Fibroblast of skin of abdomen (primary cell): ENCODE measurements at places on chromosomes 2 and 18.

- peak; percentile 80 for DNase-seq
Measured at GRCh38 chr2:141055531-141055930, 1075.3 kb downstream of the LRP1B start.

DNA sequence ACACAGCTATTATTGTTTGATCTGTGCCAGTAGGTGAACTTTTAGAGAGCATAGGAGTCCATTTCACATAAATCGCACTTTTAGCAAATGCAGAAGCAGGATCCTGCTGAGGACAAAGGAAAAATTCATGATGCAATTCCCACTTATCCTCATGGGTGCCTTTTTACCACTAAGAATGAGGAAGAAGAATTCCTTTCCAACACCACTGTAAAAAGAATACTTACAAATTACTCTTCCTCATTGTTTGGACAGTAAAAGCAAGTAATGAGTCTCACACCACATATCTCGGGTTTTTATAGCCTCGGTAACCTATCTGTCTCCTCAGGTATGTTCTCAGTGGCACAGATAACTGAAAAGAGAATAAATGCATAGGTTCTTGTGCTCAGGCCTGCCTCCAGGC lies 238.5 kb downstream of the MTX2 start:
- DNase-seq = peak; percentile 77

DNA sequence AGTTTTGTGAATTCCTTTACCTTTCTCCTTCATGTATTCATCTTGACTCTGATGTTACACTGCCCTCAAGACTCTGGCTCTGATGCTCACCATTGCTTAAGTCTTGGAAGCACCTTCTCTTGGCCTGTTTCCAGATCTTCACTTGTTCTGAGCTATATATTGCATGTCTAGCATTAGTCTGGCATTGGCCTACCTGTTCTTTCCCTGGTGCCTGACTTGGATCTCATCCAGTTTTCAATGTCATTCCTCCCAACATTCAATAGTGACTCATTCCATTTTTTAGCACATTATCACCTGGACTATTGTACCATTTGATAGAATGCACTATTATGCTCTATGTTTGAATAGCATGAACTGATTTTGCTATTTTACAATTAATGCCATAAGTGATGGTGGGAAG lies 127.3 kb upstream of the NYAP2 start:
- no peak for DNase-seq

GRCh38 chr18:66575263-66575662 lies 28.6 kb downstream of the CDH19 start:
- no peak for DNase-seq

DNA sequence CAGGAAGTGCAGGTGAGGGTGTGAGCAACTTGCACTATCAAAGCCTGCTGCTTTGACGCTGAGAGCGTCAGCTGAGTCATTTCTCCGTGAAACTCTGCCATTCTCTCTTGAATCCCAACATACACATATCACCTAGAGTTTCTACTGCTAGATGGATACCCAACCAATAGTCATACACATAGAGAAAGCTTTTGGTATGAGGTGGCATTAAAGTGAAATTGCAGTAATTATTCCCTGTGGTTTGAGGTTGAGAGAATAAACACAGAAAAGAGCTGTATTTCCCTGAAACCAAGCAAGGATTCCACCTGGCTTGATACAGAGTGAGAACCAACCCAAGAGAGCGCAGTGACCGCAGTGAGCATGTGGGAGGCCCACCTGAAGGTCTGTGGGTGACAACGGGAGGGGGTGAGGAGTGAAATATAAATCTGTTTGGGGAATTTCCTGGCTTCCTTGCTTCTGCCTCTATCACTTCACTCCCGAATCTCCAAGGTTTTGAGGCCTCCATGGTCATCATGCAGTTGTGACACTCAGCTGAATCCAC lies 28.8 kb upstream of the TMEM18 start:
- DNase-seq = no peak

DNA sequence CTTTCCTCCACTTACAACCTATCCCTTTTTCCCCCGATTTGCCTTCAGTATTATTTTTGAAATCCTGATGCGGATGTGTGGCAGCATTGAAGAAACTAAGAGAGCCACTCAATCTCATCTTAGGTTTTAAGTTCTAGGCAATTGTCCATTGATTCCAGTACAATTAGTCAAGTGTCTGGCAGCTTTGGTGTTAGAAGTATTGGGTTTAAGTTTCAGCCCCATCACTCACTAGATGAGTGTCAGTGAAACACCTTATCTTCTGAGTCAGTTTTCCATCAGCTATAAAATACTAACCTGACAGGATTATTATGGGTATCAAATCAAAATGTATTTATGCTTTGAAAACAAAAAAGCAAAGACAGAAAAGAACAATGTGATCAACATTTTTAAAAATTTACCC lies 16.8 kb upstream of the CUL3 start:
- no peak for DNase-seq

GRCh38 chr2:62704654-62705006 lies 883 bp upstream of the EHBP1 start:
- DNase-seq = no peak

DNA sequence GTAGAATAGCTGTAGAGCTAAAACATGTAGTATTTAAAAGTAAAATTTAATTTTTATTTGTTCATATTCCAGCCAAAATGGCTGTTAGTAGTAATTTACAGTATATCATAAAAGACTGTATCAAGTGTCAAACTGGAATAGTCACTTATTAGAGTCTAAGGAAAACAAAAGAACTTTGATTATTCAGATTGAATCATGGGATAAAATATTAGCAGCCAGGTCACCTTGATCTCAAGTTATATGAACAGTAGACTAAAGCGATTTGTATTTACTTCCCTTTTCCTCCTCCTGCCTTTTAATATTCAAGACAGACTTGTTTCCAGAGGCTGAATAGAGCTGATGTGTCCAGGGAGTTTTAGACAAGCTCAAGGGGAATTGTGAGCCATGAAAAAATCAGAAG lies 54.4 kb downstream of the PMAIP1 start:
- DNase-seq = no peak

DNA sequence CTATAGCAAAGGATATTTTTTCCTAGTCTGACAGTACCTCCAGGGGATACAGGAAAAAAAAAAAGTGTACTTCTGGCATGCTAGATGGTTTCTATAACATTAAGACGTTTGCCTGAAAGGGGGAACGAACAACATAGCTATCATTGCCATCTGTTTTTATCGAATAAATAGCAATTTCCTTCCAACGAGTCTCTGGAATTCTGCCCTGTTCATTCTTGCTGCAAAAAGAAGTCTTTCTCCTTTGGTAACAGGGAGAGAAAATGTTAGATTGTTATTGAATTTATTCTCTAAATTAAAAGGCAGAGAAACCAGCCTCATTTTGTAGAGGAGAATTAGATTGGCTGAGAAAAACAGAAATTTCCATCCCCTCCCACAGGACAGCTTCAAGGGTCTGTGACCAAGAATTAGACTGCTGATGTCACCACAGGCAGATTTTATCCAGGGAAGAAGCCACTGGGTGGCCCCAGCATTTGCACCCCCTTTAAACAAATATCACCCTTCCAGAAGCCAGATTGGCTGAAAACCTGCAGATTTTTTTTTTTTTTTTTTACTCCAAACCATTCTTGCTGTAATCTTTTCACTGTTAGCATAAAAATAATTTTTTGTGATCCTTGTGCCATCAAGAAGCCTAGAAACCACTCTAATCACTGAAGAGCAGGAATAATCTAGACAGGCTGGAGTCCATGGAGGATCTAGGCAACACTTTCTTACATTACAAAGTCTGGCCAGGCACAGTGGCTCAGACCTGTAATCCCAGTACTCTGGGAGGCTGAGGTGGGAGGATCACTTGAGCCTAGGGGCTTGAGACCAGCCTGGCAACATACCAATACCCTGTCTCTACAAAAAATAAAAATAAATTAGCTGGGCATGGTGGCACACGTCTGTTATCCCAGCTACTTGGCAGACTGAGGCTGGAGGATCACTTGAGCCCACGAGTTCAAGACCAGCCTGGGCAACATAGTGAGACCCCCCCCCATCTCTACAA lies 12.0 kb downstream of the WDFY1 start:
- DNase-seq = no peak

- DNase-seq = no peak
Measured at GRCh38 chr2:165371356-165371755, 98.1 kb upstream of the CSRNP3 start.

- peak; percentile 39 for DNase-seq
Measured at GRCh38 chr2:237603718-237604362, 13.3 kb upstream of the RAB17 start.

DNA sequence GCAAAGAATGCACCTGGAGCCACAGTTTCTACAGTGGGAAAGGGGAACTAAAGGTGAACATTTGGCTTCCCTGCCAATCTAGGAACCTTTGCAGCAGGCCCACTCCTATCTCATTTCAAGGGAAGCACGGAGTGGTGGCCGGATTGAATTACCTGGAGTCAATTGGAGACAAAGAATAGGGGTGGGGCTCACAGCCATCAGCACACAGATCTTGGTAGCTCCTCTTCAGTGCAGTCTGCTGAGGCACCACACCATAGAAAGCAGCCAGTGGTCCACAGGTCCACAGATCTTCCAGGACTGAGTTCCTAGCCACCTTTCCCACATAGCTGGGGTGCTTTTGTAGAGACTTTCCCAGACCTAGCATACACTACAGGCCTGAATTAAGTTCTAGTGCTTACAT lies 43.5 kb upstream of the NXPH2 start:
- no peak for DNase-seq

DNA sequence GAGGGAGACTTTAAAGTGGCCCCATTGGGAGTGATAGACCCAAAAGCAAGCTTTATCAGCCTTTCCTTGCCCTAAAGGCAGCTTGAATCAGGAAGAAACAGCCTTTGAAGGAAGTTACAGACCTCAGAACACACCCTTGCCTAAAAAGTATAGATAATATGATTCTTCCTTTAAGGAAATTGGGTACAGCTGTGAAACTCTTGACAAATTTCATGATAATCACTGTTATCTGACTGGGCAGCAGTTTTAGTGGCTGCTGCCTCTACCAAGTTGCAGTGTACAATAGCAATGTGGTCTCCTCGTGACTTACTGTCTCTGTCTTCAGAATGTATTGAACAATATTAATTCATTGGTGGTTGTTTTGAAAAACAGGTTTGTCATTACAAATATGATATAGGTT lies 16.7 kb downstream of the HOXD1 start:
- DNase-seq = no peak

GRCh38 chr2:217223222-217223930 lies 363.5 kb upstream of the TNP1 start:
- peak; percentile 94 for DNase-seq

DNA sequence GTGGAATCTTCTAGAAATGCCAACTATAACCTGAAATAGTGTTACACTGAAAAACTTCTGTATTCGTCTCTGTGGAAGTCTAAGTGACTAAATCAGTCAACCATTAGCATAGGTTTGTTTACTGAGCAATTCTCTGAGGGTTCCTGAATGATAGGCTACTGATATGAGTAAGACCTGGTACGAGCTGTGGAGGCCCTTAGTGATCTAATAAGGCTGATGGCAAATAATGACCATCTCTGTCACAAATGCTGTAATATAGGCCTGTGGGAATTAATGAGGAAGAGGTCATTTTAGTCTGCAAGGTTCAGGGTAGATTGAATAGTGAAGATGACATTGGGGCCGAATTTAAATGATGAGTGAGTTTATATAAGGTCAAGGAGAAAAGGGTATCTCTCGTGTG lies 82.5 kb downstream of the MGAT5 start:
- DNase-seq = no peak

DNA sequence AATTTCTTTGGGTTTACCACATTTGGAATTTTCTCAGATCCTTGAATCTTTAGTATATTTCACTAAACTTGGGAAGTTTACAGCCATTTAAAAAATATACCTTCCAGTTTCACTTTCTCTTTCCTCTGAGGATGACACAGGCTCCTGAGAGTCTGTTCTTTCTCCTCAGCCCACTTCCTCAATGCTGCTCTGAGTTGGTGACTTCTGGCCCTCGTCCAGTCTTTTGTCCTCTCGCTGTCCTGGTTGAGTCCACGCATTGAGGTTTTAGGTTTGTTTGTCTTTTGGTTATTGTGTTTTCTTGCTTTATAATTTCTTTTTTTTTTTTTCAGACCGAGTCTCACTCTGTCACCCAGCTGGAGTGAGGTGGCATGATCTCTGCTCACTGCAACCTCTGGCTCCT lies 40.7 kb upstream of the GALR1 start:
- peak; percentile 24 for DNase-seq

GRCh38 chr2:181106229-181106628 lies 125.8 kb downstream of the UBE2E3 start:
- DNase-seq = no peak

DNA sequence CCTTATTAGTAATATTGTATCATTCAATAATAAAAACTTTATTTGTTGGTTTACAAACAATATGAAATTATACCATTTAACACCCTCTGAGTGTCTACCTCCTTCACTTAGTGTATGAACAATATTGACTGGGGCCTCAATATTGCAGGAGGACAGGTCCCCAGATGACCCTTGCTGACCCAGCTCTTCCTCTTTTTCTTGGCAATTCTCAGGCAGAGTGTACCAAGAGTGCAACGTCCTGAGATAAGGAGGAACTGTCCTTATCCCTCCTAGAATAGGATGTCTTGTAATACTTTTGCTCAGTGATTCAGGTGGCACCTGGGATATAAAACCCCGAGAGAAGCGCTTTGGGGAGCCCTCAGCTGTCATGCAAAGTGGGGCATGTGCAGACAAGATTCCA lies 76.8 kb downstream of the PLA2R1 start:
- no peak for DNase-seq
